ENCODE measurements at places on chromosomes 7 and 10.

DNA sequence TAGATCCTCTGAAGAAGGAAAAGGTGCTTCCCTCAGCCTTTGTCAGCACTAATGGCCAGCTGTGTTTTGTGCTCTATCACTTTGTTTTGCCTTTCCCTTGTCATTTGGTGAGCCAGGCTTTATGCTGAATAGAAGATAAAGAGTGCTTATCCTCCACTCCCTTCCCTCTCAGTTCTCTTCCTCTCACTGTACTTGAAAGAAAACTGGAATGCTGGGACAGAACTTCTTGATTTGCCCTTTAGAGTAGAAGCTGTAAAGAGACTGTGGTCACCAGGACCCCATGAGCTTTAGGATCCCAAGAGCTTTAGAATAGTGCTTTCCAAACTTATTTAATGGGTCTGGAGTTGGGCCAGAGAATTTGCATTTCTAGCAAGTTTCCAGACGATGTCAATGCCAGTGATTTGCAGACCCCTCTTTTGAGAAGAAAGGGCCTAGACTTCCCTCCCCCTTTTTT, 81.4 kb downstream of the LRRC4 start:
- no peak for DNase-seq

DNA sequence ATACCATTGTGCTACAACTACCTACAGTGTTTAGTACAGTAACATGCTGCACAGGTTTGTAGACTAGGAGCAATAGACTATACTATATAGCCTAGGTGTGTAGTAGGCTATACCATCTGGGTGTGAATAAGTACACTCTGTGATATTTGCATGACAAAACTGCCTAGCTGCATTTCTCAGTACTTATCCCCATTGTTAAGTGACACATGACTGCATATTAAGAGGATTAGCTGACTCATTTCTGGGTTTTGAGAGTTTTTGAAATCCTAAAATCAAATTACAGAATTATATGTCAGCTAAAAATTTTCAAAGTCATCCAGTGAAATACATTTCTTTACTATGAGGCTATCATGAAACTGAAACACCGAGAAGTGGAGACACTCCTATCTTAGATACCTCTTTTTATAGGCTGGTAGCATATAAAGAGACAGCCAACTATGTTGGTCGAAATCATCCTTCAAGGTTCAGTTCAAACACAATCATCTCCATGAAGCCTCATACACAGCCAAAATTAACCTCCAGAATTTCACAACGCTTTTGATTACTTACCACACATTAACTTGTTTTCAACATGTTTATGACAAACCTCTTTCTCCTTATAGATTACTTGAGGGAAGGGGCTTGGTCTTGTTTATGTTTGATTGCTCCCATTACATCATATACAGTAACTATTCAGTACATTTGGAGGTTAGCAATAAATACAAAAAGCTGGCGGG, 89.8 kb upstream of the ANK3 start:
- DNase-seq = no peak

DNA sequence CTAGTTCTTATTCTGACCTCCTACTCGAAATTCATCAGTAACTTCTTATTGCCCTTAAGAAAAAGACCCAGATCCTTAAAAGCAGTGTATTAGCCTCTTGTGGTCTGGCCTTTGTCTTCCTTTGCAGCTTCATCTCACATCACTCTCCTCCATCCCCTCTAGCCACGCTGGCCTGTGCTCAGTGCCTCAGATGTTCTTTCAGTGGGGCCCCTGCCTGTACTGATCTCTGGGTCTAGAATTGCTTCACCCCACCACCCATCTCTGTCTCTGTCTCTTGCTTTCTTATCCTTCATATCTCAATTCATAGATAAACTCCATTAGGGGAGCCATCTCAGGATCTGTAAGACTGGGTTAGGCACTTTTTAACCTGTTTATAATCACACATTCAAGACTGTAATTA, 1178.5 kb upstream of the C7orf33 start:
- DNase-seq = no peak

GRCh38 chr10:11219431-11219830, 201.8 kb downstream of the CELF2 start:
- DNase-seq = no peak
